ENCODE measurements at places on chromosomes 5 and 9.

DNA sequence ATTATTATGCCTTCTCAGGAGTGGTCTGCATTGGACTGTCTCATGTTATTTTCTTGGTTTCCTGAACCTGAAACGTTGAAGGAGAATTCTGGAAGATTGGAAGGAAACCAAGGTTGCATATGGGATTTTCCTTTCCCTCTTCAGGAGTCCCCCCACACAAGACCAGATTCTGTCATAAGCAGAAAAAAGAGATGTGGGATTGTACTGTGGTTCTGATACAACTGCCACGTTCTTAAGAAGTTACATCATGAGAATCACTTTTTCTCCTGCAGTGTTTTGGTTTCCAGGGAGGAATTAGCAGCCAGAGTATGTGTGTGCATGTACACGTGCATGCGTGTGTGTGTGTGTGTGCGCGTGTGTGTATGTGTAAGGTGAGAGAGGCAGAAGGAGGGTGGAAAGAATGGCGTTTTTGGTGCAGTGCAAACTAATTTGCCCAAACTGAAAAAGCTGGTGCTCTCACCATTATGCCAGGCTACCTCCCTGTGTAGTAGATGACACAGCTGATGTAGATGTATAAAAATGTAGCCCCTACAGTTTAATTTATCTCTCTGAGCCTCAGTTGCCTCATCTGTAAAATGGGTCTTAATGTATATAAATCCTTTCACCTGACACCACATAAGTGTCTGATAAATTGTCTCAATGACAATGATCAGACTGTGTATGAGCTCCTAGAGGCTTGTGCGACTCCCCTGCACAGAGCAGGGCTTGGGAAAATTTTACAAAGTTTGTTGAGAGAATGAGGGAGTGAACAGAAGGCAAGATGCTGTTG is 38.6 kb downstream of the RALGPS1 start:
- DNase-seq: no peak

- DNase-seq: no peak
Observed at GRCh38 chr5:113950186-113950585, 411.7 kb upstream of the KCNN2 start.

DNA sequence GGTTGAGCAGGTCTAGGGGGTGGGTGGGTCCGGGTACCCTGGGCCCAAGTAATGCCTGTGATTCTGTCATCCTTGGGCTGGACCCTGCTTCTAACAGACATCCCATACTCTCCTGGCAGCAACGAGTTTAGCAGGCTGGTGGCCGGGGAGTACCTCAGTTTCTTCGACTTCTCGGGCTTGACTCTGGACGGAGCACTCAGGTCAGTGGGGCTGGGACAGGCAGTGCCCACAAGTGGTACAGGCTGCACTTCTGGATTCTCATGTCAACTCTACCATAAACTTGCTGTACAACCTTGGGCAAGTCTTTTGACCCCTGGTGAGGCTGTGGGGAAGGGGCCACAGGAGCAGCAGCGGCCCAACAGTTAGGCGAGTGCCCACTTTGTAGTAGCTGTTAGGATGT is 21.8 kb downstream of the PSD2 start:
- no peak for DNase-seq

GRCh38 chr5:136435946-136436543 is 70.7 kb upstream of the TRPC7 start:
- DNase-seq: no peak

GRCh38 chr9:113574441-113575262 is 111.1 kb downstream of the RGS3 start:
- DNase-seq: no peak

DNA sequence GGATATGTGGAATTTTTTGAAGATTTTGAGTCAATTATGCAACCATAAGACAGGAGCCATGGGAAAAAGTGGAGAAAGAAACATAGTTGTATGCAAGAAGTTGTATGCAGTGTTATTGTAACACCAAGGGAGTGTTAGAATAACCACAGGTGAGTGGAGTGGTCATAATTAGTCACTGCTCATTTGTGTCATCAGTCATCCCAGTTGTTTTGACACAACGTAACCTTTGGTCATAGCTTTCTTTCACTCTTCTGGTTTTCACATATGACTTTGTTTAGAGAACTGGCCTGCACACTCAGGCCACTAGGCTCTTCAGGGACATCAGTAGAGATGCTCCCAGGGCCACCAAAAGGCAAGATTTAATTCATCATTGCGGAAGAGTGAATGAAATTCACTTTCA is 158.7 kb upstream of the HMHB1 start:
- DNase-seq: no peak

DNA sequence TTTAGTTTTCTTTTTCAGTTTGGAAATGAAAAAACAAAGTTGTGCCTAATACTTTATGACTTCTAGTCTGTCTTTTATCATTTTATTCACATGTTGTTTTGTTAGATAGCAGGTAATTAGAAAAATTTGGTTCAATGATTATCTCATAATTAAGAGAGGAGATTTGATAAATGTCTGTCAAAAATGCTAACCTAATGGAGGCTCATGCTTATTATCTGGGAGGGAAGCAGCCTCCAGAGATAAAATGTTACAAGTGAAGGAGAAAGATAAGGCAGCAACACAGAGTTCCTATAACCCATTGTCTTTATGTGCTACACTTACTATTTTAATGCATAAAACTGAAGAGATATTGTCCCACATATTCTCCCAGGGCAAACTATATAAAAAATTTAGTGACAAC is 53.5 kb downstream of the SLC27A6 start:
- DNase-seq: no peak

- no peak for DNase-seq
Observed at GRCh38 chr5:39478863-39479262, 54.1 kb upstream of the DAB2 start.

- no peak for DNase-seq
Observed at GRCh38 chr9:97564291-97565175, 63.1 kb downstream of the TMOD1 start.

DNA sequence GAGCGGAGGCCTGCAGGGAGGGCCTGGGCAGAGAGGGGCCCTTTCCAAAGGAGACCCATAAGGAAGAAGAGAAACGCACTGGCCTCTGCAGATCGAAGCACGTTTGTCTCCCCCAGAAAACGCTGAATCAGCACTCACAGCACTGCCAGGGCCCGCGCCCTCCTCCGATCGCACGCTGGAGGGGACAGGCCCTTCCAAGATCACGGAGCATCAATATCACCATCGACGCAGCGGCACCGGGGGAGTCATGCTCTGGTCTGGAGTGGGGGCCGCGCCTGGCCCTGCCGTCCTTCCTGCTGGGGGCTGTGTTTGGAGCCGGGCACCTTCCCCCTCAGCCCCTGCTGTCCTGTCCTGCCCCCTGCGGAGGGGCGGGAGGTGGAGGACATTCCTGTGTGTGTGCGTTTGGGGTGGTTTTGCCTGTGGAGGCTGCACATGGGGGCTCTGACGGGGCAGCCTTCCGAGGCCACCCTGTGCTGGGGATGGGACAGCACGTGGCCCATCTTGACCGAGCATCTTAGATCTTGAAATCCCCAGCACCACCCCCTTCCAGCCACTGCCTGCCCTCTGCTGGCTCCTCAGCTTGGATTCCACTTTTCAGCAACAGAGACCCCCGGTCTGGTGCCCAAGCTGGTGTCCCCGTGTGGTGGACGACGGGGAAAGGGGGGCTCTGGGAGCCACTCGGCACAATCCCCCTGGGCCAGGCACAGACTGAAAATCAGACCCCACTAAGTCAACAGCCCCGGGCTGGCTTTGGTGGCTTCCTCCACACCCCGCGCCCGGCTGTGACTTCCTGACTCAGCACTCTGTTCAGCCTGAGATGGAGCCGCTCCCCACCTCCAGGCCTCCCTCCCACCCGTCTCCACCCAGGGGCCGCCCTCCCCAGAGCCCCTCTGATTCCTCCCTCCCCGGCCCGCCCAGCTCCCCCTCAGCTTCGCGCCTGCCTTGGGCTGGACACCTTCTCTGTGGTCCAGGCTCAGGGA is 8.3 kb downstream of the TMEM250 start:
- DNase-seq: no peak

DNA sequence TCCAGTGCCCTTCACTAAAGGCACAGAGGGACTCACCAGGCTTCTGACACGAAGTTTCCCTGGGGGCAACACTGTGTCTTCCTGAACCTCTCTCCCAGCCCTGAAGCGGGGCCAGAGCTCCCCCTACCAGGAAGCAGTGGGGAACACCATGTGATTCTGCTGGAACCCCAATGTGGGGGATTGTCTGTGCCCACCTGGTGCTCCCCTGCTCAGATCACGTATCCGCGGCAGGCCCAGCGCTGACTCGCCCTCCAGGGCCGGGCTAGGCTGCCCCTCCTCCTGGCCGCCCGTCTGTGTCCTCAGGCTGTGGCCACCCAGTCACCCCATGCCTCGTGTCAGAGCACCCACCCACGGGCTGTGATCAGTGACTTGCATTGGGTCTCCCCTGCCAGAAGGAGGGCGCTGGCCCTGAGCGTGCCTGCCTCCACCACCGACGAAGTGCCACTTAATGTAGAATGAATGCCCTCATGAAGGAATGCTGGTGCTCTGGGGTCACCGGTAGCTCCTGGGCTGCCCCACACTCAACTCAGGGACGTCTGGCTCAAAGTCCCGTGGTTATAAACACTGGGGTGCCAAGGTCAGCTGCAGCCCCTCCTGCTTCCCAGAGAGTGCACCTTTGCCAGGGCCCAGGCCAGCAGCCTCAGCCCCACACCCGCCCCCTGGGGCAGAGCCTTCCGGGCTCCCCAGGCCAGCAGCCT is 22.1 kb downstream of the SARDH start:
- no peak for DNase-seq

DNA sequence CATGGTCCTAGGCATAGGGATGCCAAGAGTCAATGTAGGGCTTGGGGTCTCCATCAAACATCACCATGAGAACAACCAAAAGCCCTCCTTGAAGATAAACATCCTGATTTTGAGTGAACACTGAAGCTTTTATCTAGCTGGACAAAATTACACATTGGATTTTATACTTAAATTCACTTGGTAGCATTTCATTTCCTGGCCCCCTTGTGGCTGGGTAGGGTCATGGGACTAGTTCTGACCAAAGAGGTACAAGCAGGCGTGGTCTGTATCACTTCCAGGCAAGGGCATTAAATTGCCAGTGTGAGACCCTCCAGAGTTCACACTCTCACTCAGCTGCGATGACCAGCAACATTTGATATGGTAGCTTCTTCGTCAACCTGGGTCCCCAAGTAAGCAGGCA is 320.3 kb downstream of the ACTL7B start:
- DNase-seq: no peak
